GM23248 (cell line): ENCODE measurements at places on chromosomes 6 and 20. TPM values are rescaled to one million over a fixed set of nuclear protein-coding genes. Genes with fewer than 3 reads are reported as not detected.

- DNase-seq: peak; percentile 38
Measured at GRCh38 chr6:159720708-159721107, 6.6 kb upstream of the WTAP start.

DNA sequence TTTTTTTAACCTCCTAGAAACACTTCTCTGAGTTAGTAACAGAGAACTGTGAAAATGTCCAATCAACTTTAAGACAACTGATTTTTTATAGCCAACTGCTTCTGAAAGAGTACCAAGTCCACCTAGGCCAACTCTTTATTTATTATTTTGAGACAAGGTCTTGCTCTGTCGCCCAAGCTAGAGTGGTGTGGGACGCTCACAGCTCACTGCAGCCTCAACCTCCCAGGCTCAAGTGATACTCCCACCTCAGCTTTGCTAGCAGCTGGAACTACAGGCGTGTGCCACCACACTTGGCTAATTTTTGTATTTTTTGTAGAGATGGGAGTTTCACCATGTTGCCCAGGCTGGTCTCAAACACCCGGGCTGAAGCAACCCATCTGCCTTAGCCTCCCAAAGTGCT, 331.6 kb downstream of the RNGTT start:
- DNase-seq: no peak

DNA sequence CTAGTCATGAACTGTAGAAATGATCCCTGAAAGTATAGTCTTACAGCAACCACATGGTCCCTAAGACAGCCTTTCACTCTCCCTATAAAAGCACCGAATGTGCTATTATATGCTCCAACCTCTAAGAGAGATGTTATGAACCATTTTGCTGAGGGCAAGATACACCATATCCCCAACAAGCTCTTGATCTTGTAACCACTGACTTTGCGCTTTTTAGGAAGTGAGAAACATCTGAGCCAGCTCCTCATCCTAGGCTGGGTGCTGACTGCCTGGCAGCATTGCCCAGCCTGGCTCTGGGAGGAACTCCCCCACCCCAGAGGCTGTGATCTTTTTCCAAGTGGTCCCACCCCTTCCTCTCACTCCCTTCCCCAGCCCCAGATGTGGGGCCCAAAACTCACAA, 3.1 kb upstream of the EMILIN3 start:
- DNase-seq: no peak

- DNase-seq: peak; percentile 30
Measured at GRCh38 chr6:1027795-1028569, 283.9 kb upstream of the FOXQ1 start.

GRCh38 chr6:46137387-46137786, 7.6 kb downstream of the ENPP4 start:
- DNase-seq: no peak

GRCh38 chr6:138115201-138115600, 8.0 kb upstream of the PERP start:
- DNase-seq: no peak

DNA sequence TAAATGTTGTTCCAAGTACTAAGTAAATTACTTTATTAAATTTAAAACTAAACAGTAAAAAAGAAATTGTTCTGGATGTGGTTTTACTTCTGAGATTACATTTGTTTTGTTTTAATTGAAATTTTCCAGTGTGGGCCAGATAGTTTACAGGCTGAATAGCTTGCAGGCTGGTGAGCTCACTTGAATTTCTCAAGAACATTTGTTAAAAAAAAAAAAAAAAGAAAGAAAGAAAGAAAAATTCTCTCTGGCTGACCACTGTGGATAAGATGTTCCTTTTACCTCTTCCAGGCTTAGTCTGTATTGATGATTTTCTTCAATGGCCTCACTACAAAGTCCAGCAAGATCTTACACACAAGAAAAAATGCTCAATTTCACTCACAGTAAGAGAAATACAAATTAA, 85.4 kb downstream of the PLCG1 start:
- peak; percentile 70 for DNase-seq

- no peak for DNase-seq
Measured at GRCh38 chr6:158056355-158056754, 74.7 kb downstream of the SYNJ2 start.

- DNase-seq: no peak
Measured at GRCh38 chr6:159466926-159467325, 226.1 kb downstream of the SOD2 start.

- DNase-seq: peak; percentile 20
Measured at GRCh38 chr6:125793863-125794262, 3.1 kb downstream of the NCOA7 start.

DNA sequence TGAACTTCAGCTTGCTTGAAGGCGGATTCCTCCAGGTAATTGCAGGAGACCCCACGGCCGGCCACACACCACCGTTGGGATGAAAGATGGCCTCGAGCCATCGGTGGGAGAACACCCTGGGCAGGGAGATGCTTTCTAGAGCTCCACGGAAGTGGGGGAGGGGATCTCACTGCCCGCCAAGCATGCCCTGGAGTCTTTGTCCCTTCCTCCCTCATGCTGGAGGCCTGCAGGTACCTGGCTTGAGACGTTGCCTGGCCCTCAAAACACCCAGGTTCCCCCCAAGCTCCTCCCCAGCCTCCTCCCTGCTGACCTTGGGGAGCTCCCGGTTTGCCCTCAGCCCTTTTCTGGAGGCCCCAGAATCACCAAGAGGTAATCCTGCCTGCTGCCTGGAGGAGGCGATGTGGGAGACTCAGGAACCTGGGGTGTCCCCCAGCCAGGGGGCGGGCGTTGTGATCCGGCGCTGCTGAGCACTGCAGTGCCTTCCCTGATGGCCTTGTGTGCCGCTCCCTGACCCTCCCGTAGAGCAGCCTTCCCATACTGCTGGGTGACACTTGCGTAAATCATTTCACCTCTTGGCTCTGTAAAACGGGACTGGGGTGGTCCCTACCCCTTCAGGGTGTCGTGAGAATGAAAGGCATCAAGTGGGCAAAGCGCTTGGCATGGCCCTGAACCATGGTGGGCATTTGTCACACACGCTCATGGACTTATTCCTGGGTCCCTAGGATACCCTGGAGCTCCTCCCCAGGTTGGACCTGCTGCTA, 91.4 kb downstream of the CEBPB start:
- no peak for DNase-seq

- peak; percentile 73 for DNase-seq
Measured at GRCh38 chr6:25263657-25264056, 15.5 kb upstream of the CARMIL1 start.

- no peak for DNase-seq
Measured at GRCh38 chr20:19723051-19723450, 35.0 kb upstream of the RIN2 start.

- DNase-seq: no peak
Measured at GRCh38 chr6:116409756-116410155, 39.0 kb downstream of the DSE start.

- DNase-seq: peak; percentile 89
Measured at GRCh38 chr20:45781391-45781931, 10.2 kb downstream of the WFDC3 start.

- DNase-seq: no peak
Measured at GRCh38 chr20:19774135-19774933, 16.3 kb downstream of the RIN2 start.

DNA sequence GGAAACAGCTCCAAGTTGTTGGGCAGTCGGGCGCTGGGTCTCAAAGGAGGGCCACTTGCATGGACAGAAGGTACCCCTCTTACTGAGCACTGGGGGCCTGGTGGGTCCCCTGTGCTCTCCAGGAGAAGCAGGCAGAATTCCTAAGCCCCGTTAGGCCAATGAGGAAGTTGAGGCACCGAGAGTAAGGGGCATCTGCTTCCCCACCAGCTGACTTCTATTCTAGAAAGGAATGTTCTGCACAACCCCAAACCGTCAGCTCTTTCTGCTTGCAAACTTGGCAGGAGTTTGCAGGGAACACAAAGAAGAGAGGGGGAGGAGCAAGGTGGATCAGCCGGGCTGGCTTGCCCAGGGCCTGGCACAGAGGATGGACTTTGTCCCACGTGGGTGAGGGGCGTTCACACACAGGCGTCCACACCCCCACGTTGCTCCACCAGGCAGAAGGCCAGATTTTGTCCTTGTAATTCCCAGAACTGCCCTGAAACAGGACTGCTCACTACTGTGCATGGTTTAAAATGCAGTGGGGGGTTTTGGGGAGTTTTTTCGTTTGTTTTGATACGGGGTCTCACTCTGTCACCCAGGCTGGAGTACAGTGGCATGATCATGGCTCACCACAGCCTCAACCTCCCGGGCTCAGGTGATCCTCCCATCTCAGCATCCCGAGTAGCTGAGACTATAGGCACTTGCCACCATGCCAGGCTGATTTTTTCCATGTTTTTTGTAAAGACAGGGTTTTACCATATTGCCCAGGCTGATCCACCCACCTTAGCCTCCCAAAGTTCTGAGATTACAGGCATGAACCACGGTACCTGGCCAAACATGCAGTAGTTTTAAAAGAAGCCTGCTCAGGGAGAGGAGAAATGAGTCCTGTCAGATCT, 93.3 kb downstream of the SNX5 start:
- DNase-seq: peak; percentile 75

DNA sequence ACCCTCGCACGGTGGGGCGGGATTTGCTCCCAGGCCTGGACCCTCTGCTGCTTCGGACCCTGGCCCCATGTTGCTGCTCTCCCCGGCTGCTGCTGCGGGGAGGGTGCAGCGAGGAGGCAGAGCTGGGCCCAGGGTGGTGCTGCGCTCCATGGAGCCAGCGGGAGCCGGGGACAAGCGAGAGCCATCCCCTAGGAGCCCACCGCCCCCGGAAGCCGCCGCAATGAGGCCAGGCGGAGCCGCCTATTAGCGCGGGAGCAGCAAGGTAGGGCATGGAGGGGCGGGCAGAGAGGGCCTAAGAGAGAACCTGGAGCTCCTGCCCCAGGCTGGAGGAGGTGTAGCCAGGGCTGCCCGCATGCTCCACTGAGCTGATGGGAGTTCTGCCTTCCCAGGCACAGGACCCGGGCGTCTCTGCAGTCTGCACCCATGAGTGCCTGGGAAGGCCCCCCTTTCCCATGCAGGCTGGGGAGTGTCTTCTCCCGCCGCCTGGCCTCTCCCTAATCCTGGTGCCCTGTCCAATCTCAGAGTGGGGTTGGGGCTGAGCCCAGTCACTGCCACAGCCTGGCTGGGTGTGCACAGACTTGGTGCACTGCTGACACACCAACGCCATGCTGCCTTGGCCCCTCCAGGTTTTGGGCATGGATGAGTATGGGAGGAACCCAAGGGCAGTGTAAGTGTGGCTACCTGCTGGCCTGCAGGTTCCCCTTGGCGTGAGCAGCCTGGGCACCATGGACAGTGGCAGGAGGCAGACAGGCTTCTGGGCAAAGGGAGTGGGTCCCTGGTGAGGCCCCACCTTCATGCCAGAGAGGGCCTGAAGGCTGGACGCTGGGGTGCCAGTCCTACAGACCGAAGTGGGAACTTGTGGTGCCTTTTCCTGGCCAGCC, 360.6 kb upstream of the MAP3K7 start:
- no peak for DNase-seq

- peak; percentile 57 for DNase-seq
Measured at GRCh38 chr6:41578217-41579087, 32.3 kb downstream of the FOXP4 start.

DNA sequence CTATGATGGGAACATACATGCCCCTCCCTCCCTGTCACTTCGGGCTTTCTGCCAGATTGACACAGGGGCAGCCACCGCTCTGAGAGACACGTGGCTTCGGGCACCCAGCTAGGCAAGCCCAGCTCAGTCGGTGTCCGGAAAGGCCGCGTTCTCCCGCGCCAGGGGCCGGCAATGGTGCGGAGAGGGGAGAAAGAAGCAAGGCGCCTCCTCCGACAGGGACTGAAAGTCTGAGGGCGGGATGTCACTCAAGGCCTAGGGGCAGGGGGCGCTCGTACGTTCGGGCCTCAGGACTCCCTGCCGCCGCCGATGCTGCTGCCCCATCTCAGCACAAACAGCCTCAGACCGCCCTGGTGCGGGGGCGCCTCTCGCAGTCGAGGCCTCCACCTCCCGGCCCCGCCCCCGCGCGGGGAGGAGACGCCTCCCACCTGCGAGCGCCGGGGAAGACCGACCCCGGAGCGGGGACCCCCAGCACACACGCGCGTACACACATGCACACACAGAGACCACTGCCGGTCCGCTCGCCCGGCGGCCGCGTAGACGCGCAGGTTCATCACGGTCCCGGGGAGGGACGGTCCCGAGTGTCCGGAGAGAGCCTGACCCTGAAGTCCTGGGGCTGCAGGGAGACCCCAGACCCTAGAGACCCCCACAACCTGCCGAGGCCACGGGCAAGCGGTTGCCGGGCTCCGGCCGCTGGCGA, 1.9 kb downstream of the GRM4 start:
- DNase-seq: peak; percentile 29

Gene FAM184A
- 0.25 TPM in 1 of 2 replicates, not detected in the other for polyA plus RNA-seq

Gene TREML1
- not detected in 2 replicates for polyA plus RNA-seq
